Mesothelial cell of epicardium (in vitro differentiated cells): ENCODE measurements at places on chromosomes 7 and 10. TPM values are rescaled to one million over a fixed set of nuclear protein-coding genes. Genes with fewer than 3 reads are reported as not detected.

LRGUK gene
- total RNA-seq, result 0.96 to 1.0 TPM (median 1.00 TPM) in 3 replicates

SUFU gene
- total RNA-seq, result 32.4 to 33.4 TPM (median 32.7 TPM) in 3 replicates

- H3K27me3 ChIP-seq, result peaks cover 5% of the 10 kb centered on the region
- no peaks in the 10 kb centered on the region for H3K36me3 ChIP-seq
- DNase-seq, result no peak
- no peak overlapping the region for H3K4me3 ChIP-seq
- H3K4me1 ChIP-seq, result no peaks in the 10 kb centered on the region
These were observed 3.2 kb downstream of the PRAP1 start for GRCh38 chr10:133350283-133350949.

GRCh38 chr7:1509226-1509625 is 5.0 kb upstream of the INTS1 start:
- no peak overlapping the region for H3K4me3 ChIP-seq
- peaks cover 9% of the 10 kb centered on the region for H3K4me1 ChIP-seq

- H3K27ac ChIP-seq, result no peak overlapping the region
- H3K4me3 ChIP-seq, result no peak overlapping the region
- H3K36me3 ChIP-seq, result no peaks in the 10 kb centered on the region
- peaks cover 2% of the 10 kb centered on the region for H3K4me1 ChIP-seq
These were observed 32.4 kb downstream of the NKX2-3 start for GRCh38 chr10:99565166-99565565.

GRCh38 chr10:97032624-97033023 is 153.1 kb downstream of the SLIT1 start:
- DNase-seq, result no peak
- H3K27me3 ChIP-seq, result peaks cover 53% of the 10 kb centered on the region
- H3K4me3 ChIP-seq, result no peak overlapping the region
- no peaks in the 10 kb centered on the region for H3K36me3 ChIP-seq
